ENCODE measurements at places on chromosomes 7 and 10.

DNA sequence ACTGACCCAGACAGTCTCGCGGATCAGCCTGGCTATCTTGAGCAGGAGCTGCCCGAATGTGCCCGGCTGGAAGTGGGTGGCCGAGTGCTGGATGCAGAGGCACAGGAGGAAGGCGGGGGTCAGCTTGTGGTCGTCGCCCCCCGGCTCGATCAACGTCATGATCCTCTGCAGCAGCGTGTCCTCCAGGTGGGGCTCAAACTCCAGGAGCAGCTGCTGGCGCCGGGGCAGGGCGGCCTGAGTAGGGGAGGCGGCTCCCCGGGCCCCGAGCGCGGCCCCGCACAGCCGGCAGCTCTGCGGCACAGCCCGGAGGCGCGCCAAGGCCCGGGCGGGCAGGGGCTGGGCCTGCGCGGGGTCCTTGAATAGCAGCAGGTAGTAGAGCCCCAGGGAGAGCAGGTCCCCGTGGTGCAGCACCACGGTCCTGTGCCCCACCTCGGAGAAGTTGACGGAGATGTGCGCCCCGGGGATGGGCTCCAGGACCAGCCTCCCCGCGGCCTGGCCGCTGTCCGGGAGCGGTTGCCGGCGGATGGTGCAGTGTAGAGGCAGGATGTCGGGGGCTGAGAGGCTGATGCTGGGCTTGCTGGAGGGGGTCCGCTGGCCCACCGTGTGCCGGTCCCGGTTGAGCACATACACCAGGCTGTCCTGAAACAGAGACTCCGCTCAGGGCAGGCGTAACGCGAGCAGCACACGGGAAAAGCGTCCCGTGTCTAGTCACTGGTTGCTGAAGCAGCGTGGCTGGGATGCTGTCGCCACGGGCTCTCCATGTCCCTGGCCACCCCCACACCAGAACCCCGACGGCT lies 27.0 kb downstream of the PAPOLB start:
- DNase-seq = no peak

DNA sequence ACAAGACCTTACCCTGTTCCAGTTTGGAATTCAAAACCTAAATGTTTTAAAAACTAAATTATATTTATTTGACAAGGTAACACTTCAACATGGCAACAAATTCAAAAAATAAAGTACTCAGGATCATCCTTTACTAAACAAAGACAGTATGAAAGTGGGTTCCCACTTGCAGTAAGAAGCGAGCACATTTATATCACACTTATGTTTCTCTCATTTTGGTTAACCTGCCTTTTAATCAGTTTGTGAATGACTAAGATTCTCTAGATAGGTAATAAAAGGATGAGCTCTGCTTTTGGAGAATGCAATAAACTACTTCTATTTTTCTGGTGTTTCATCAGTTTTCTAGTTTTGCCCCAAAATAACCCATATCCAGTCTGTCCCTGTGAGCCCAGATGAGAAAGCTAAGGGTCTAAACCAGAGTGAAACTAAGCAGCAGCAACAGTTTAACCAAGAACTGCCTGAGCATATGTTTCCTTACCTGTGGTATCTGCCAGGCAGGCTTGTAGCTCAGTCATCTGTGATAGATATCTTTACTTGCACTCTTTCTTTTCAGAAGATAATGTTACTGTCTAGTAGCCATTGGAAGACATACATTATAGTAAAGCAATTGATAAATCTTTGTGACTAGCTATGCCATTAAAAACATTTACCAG lies 64.1 kb downstream of the ABLIM1 start:
- DNase-seq = no peak

GRCh38 chr10:21744223-21744622 lies 210.2 kb downstream of the MLLT10 start:
- no peak for DNase-seq

GRCh38 chr10:59843748-59844147 lies 62.6 kb downstream of the CCDC6 start:
- no peak for DNase-seq

DNA sequence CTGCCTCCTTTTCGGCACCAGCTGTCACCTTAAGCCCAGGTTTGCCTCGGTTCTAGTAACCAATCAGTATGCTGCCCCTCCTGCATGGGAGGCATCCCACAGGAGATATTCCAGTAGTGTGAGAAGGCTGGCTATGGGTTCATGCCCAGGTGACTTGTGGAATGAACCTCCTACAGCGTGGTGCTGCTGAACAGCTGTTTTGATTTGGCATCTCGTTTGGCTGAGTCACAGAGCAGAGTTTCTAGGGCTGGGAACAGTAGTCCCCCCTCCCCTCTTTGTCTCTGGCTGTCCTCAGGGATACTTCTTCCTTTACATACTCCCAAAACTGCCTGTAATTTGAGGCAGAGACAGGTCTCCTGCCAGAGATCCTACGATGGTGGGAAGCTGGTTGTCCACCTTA lies 16.1 kb downstream of the R3HCC1L start:
- DNase-seq = no peak

DNA sequence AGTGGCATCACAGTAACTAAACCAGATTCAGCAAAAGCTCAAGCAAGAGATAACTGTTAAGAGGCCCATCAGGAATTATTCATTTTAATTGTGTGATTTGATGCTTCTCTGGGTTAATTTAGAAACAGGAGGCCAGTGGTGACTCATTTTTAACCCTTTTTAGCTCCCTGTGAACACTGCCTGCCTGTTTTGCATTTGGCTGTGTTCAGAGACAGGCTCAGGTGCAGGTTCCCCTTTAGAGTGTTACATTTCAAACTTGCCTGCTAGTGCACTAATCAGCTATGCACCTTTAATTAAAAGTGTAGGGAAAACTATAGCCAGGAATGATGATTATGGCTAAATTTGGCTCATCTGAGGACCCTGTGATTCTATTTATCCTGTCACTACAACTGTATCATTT lies 6.5 kb downstream of the STAMBPL1 start:
- no peak for DNase-seq

- DNase-seq = no peak
These were observed 28.3 kb downstream of the C1GALT1 start for GRCh38 chr7:7210475-7211237.

GRCh38 chr7:24777806-24778205 lies 20.5 kb upstream of the GSDME start:
- DNase-seq = no peak
